Activated naive CD8-positive, alpha-beta T cell treated with anti-CD3 and anti-CD28 coated beads for 36 hours (primary cell): ENCODE measurements at places on chromosomes 7 and 10. TPM values are rescaled to one million over a fixed set of nuclear protein-coding genes. Genes with fewer than 3 reads are reported as not detected.

CFAP58 gene
- total RNA-seq: 0.41 TPM

- DNase-seq: no peak
Measured at GRCh38 chr10:77974396-77975074, 48.0 kb upstream of the DLG5 start.

GRCh38 chr10:131743190-131744151, 157.3 kb upstream of the PPP2R2D start:
- DNase-seq: peak; percentile 58

- DNase-seq: no peak
Measured at GRCh38 chr10:110837418-110838171, 34.1 kb upstream of the PDCD4 start.

GRCh38 chr7:146926841-146927240, 810.2 kb downstream of the CNTNAP2 start:
- no peak for DNase-seq

ABCC2 gene
- total RNA-seq: 0.99 TPM

FZD8 gene
- total RNA-seq: 0.21 TPM

GRCh38 chr10:125016611-125017202, 74.8 kb downstream of the ZRANB1 start:
- DNase-seq: no peak

GRCh38 chr10:31317171-31317570, 1.8 kb upstream of the ZEB1 start:
- DNase-seq: no peak

SPDYE2B gene
- not detected for total RNA-seq

GRCh38 chr7:154795014-154795413, 207.9 kb downstream of the PAXIP1 start:
- no peak for DNase-seq

- DNase-seq: no peak
Measured at GRCh38 chr7:7002418-7003062, 176.5 kb upstream of the CCZ1B start.

DNA sequence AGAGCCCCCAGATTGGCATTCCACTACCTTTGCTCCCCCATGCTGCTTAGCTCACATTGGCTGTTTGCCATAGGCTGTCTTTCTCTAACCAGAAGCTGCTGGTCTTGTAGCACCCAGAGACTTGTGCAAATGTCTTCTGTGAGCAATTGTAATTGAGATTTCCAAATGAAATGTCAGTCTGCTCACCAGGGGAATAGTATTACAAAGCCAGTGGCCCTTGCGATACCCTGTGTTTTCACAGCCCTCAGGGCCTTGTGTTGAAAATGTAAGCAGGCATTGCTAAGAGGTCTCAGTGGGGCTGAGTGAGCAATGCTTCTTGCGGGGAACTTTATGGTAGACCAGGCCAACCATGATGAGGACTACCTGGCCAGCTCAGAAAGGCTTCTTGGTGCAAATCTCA, 746.5 kb downstream of the LRMDA start:
- DNase-seq: no peak

TSPAN15 gene
- 0.66 TPM for total RNA-seq

DNA sequence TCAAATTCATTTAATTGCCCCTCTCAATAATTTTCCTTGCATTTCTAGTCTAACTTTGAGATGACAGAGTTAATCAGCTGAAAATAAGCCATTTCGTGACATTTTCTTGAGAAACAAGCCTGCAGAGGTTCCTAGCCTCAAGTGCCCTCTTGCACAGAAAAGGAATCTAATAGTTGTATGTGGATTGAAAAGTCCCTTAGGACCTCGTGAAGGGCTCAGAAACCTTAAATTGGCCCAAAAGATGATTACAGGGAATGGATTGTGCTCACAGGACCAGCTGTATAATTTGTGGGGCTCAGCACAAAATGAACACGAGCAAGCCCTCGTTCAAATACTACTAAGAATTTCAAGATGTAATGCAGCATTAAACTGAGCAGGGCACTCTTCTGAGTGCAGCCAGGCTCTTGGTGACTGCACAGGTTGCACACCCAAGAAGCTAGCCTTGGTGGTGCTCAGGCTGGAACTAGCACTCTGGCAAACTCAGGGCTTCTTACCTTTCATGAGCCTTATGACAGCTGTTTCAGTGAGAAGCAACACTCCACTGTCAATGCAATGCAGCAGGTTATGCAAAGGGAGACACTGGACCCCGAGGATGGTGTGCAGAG, 102.2 kb downstream of the GSAP start:
- no peak for DNase-seq

DNA sequence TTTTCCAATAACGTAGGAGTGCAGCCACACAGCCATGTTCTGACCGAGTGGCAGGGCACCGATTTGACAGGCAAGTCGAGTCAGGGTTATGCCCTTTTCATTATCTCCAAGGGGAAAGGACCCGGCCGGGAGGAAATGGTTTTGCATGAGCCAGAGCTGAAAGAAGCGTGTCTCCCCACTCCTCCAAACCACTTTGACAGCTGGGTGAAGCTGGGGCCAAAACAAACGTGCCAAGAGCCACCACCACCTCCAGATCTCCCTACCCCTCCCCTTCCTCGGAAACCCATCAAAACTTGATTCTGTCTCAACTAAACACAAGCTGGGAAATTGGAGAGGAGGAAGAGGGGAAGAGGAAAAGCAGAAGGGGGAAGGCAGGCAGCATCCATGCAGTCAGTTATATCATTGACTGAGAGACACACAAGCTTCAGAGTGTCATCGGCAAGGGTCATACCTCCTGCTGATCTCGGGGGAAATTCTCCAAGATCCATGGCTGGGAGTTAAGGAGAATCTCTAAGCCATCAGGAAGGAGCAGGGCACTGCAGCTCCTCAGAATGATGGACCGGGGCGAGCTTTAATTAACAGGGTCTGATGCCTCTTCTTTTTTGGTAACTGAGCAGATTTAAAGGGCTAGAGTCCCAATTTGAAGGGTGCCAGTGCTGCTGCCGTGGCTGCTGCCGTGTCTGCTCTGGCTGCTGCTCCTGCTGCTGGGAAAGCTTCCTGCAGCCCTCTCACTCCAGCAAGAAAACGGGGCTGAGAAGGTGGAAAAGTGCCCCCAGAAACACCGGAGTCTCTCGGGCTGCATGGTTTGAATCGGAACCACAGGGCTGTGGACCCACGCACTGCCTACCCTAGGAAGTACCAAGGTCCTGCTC, 34.7 kb upstream of the CALN1 start:
- DNase-seq: no peak

GRCh38 chr7:151732834-151733592, 143.9 kb downstream of the PRKAG2 start:
- no peak for DNase-seq

DNA sequence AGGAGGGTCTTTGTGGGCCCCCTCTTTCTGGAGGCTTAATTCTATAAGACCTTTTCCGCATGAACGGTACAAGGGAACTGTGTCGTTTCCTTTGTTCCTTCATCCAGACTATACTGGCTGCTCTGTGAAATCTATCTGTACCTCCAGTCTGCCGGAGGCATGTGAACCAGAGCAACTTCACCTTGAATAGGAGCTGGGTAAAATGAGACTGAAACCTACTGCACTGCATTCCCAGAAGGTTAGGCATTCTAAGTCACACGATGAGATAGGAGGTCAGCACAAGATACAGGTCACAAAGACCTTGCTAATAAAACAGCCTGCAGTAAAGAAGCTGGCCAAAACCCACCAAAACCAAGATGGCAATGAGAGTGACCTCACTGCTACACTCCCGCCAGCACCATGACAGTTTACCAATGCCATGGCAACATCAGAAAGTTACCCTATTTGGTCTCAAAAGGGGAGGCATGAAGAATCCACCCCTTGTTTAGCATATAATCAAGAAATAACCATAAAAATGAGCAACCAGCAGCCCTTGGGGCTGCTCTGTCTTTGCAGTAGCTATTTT, 36.8 kb upstream of the INPP5F start:
- DNase-seq: no peak

DNA sequence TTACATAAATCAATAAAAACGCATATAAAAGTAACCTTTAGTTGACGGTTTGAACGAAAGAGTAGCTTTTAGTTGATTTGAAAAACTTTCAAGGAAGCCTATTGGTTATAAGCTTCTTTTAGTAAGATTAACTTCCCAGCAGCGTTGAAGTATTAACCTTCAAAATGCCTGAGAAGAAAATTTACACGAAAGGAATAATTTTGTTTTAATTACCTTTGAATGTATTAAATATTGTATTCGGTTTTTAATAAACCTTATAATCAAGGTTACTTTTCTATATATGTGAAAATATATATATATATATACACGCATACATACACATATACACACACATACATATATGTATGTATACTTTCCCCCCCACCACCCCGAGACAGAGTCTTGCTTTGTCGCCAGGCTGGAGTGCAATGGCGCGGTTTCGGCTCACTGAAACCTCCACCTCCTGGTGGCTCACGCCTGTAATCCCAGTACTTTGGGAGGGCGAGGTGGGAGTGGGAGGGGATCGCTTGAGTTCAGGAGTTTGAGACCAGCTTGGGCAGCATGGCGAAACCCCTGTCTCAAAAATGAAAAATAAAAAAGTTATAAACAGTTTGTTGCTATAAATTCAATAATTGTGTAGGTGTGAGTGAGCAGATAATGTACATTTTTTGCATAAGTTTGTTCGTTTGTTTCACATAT, 57.6 kb upstream of the EZH2 start:
- peak; percentile 78 for DNase-seq

GRCh38 chr7:8200717-8201116, 61.2 kb downstream of the ICA1 start:
- no peak for DNase-seq

DNA sequence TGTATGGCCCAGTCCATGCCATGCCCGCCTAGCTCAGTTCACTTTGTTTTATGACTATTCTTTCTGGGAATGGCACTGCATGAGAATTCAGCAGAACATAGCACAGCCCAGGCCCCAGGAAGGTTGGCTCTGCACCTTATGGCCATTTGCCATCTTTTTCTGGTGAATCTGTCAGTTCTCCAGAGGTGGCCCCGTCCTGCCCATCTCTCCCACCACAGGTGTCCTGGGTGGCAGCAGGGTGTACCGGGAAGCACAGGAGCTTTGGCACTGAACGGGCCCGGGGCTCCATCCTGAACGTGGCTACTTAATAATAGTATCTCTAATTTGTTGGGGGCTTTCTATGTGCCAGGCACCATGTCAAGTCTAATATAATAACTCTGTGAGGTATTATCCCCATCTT, 24.7 kb downstream of the GOLGA7B start:
- no peak for DNase-seq

FKBP9 gene
- total RNA-seq: 0.14 TPM

GRCh38 chr7:115471891-115472290, 550.0 kb downstream of the MDFIC start:
- no peak for DNase-seq

AGK gene
- total RNA-seq: 87.4 TPM

CCDC186 gene
- 8.3 TPM for total RNA-seq

NACAD gene
- 0.50 TPM for total RNA-seq

DNA sequence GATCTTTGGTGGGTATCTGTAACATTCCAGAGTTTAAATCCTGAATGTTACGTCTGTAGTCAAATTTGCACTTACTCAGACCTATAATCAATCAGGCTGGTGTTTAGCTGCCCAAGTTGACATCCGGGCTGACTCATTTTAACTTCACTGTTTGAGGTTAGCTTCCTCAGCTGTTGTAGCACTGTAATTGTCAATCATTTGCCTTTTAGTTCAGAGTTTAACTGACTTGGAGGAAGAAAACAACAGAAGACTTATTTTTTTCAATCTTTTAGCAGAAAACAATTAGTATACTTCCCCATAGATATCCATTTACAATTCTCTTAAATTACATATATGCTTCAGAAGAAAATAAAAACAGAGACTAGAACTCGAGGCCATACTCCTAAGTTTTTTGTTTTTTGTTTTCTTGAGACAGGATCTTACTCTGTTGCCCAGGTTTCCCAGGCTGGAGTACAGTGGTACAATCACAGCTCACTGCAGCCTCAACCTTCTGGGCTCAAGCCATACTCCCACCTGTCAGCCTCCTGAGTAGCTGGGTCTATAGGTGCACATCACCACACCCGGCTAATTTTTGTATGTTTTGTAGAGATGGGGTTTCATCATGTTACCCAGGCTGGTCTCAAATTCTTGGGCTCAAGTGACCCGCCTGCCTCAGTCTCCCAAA, 38.5 kb upstream of the LRRC17 start:
- no peak for DNase-seq

PLEKHS1 gene
- not detected for total RNA-seq

DNA sequence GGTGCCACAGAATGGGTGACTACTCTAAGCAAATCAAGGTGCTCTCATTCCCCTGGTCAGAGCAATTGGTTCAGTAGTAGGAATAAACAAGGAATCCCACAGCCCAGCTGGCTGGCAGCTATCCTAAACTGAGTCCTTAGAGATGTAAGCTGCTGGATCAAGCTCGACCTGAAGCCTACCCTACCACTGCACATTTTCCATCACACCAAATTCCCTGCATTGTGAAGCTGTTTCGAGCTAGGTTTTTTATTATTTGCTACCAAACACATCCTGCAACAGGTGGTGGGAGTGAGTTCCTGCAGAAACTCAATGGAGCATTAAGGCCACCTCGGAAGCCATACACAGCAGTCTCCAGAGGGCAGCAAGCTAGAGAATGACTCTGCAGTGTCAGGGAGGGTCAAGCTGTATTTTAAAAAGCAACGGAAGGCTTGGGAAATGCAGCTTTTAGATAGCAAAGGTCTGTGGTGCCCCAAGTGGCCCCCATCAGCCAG, 33.7 kb upstream of the TNRC18 start:
- no peak for DNase-seq

DNA sequence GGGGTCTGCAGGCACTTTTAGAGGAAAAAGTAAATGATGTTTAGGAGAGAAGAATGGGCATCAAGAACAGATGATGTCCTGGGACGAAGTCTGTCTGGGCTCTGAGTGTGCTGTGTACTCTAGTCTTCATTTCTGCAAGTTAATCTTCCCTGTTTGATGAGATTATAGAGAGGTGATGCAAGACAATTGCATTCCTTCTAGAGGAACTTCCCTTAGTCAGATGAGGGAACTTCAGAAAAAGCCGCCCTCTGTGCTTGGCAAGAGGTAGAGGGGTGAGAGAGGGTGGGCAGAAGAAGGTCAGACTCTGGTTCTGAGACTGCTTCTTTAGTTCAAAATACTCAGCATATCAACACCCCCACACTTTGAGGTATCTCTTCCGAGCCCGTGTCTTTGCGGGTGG, 797.9 kb downstream of the LRMDA start:
- DNase-seq: no peak

CRTAC1 gene
- not detected for total RNA-seq

MINDY3 gene
- total RNA-seq: 18.0 TPM

CFAP46 gene
- 1.5 TPM for total RNA-seq

UBE2H gene
- 15.7 TPM for total RNA-seq
